ENCODE measurements at places on chromosomes 3 and 15.

GRCh38 chr15:89964232-89964954 lies 36.7 kb upstream of the ZNF710 start:
- DNase-seq, result no peak

GRCh38 chr15:88449581-88449980 lies 17.6 kb downstream of the MRPL46 start:
- DNase-seq, result no peak

- DNase-seq, result no peak
Observed at GRCh38 chr3:126126286-126126685, 42.4 kb upstream of the SLC41A3 start.

DNA sequence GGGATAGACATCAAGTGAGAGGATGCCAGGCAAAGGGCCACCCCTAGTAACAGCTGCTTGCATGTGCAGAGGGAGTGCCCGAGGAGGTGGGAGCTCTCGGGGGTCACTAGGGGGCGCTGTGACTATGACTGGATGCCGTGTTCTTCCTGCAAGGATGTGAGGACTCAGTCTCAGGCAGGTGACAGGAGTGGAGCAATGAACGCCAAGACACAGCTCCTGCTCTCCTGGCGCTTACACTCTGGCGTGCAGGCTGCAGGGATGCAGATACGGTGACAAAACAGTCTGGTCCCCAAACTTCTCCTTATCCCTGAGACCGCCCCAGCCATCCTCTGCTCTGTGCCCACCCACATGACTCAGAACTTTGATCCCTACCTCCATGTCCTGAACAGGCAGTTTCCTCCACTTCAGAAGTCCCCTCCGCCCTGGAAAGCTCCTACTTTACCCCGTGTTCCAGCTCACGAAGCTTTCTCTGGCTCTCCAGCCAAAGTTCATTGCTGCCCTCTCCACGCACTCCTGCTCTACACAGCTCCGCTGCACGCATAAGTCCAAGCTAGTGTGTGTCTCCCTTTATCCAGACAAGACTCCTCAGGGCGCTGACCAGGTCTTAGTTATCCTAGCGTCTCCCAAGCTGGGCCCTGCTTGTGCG lies 14.7 kb downstream of the RHOV start:
- DNase-seq, result peak; percentile 81

DNA sequence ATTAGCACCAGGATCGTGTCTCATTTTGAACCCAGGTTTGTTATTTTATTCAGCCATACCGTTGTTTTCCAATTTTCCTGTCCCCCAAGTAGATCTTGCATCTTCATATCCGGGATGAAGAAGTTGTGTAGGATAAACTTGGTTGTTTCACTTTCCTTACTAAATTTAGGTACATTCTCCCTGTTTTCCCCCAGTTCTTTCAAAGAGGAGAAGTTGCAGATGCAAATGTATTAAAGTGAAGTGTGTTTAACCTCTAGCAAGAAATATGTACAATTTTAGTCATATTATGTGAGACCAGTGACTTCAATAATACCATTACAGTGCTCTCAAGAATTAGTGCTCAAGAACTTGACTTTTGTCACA lies 1.3 kb downstream of the ATXN7 start:
- no peak for DNase-seq

GRCh38 chr3:152595975-152596821 lies 238.7 kb upstream of the P2RY1 start:
- no peak for DNase-seq

DNA sequence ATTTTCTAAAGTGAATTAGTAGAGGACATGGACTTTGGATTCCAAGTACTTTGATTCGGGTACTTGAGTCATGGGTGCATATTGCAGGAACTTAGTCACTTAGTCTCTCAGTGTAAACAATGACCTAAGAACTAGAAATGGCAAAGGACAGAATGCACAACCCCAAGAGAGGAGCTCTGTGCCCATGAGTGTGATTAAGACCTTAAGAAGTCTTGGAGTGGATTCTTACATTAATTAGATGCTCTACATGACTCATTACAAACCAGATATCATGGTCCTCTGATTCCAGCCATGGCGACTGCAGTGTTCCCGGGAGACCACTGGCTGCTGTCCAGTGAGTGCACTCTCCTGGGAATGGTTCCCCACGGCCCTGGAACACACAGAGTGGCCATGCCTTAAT lies 251.5 kb downstream of the GABRG3 start:
- no peak for DNase-seq

DNA sequence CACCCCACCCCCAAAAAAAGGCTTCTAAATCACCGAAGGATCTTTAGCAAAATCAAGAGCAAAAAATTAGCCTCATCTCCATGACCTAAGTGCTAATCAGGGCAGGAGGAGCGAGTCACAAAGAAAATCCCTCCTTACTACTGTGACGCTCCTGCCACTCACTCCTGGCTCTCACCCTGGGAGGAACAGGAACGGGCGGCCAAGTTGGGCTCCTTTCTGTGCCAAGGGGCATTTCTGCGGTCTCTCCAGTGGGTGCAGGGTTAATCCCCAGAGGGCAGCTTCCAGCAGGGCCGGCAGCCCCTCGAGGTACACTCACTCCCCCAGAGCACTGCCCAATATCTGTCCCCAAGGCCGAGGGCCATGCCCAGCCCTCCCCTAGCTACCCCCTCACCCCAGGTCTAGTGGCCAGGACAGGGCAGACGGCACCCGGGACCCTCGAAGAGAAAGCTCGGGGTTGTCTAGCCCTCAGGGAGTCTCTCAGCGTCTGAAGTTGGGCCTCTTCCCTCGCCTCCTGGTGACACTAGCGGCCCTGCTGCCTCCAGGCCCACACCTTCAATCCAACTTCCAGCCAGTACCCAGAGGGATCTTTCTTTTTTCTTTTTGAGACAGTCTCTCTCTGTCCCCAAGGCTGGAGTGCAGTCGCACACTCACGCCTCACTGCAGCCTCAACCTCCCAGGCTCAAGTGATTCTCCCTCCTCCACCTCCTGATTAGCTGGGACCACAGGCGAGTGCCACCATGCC lies 706 bp downstream of the CAV3 start:
- no peak for DNase-seq

DNA sequence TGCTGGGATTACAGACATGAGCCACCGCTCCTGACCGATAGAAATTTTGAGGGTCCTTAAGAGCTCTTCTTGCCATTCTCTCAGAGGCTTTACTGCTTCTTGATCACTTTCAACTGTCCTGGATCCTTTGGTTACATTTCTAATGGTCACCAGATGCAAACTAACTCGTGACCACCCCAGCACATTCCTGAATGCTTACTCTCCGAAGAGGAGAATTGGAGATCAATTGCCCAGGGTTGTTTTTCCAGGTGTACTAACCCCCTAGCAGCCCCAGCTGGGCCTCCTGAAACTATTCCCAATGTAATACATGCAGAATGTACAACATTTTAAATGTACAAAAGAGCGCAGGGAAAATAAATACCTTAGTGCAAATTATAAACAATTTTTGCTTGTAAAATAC lies 65.1 kb upstream of the TBL1XR1 start:
- no peak for DNase-seq

DNA sequence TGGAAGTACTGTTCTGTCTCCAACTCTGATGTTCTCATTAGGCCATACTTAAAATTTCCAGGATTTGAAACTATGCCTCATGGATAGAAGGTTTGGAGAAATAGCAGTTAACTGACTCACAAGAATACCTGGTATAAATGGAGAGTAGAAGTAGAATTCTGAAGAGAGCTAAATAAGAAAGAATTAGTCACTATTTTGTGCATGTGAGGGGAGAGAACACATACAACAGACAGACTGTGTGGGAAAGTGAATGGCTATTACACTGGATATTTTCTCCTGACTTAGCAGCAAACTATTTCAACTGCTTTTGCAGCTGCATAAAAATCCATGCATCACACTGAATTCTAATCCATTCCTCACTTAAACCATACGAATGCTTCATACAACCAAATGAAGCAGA lies 71.3 kb downstream of the C3orf70 start:
- no peak for DNase-seq

DNA sequence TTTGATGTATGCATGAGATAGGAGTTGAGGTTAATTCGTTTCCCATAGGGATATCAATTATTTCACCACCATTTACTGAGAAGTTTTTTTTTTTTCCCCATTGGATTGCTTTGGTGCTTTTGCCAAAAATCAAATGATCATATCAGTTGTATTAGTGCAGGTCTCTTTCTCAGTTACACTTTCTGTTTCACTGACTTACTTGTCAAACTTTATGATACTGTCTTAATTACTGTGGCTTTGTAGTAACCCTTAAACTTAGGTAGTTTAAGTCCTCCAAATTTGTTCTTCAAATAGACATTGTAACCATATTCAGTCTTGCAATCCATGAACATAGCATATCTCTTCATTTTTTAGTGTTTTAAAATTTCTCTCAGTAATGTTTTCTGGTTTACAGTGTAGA lies 259.9 kb upstream of the SLCO3A1 start:
- DNase-seq, result no peak

DNA sequence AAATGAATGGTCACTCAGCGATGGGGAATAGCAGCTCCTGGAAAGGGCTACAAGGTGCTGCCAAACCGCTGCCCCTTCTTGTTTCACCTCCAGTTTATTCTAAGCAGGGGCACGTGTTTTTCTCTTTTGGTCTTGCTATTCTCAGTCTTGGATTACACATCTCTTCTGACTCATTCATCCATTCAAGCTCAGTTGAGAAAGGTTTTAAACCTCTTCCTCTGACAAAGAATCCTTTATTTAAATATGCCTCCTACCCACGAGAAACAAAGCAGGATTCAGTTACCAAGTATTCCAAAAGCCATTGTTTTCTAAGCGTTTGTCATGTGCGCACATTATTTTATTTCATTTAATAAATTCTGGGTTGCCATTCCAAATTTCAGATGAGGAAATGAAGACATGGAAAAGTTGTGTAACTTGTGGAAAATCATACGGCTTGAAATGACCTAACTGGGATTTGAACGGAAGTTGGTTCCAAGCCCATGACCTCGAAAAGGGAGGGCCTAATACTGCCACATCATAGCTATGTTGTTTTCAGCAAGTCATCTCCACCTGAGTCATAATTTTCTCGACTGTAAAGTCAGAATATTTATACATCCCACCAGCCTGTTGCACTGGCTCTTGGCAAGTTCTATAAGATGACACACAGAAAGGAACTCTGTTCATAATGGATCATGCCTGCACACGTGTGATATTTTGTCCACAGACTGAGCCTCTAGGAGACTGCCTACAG lies 292.0 kb upstream of the SLCO3A1 start:
- DNase-seq, result no peak

- no peak for DNase-seq
Observed at GRCh38 chr15:80242802-80243201, 9.2 kb downstream of the CTXND1 start.

- DNase-seq, result no peak
Observed at GRCh38 chr15:68994149-68994548, 20.3 kb upstream of the NOX5 start.

DNA sequence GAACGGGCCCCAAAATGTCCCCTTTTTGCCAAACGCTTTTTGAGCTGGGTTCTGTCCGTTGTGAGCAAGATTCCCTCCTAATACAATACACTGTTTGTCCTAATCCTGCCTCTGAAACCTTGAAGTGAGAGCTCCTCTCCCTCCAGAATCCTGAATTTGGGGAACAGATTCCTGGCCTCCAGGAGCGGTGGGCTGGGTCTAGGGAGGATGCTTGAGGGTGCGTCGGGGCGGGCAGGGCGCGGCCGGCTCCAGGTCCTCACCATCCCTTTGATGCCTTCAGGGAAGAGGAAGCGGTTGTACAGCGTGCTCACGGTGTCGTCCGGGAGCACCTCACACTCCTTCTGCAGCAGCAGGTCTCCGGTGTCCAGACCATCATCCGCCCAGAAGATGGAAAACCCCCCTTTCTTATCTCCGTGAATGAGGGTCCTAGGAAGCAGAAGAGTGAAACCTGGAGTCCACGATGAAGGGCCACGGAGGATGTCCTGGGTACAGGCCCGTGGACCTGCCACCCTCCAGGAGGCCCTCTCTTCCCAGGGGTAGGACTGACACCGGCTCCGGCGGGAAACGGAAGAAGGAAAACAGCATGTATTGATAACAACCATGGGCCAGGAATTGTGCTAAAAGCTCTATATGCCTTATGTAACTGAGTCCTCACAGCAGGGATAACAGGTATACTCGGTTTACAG lies 23.2 kb downstream of the ALDH1L1 start:
- DNase-seq, result no peak

DNA sequence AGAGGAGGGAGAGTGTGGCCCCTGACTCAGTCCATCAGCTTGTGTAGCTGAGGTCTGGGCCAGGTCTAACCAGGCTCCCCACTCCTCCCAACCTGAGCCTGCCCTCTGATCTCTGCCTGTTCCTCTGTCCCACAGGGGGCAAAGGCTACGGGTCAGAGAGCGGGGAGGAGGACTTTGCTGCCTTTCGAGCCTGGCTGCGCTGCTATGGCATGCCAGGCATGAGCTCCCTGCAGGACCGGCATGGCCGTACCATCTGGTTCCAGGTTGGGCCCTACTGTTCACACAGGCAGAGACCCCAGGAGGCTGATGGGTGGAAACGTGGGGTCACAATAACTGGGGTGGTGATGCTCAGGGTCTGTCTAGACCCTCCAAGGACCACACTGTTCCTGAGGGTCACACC lies 6.8 kb downstream of the NEIL1 start:
- DNase-seq, result no peak

DNA sequence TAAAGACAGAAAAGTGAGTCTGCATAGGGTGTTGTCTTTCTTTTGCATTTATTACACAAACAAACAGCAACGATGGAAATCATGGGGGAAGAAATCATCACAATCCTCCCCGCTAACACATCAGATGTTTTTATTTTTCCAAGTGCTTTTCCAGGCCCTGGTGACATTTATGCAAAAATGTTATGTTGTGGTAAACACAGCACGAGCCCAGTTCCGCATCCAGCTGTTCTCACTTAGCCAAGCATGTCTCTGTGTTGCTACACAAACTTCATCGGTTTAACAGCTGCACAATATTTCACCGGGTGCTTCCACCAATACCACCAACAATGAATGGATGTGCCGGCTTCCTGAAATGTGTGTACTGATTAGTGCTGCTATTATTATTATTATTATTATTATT lies 53.7 kb upstream of the ABHD17C start:
- DNase-seq, result no peak

- DNase-seq, result no peak
Observed at GRCh38 chr3:101548527-101549105, 13.1 kb upstream of the TRMT10C start.

DNA sequence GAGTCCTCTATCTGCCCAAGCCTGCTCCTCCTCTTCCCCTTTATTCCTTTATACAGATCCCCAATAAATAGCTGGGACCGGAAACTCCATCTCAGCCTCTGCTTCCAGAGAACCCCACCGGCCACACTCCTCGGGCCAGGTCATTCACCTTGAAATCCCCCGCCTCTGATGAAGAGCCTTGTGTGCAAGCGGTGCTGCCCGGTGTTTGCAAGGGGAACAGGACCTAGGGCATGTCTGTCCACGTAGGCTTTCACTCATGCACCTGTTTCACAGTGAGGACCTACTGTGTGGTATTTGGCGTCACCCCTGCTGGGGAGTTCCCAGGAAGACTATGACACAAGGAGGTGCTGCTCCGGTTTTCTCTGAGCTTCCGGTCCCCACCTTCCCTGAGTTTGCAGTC lies 54.0 kb downstream of the WNT7A start:
- DNase-seq, result no peak

GRCh38 chr15:90818251-90819210 lies 49.9 kb upstream of the FURIN start:
- no peak for DNase-seq
